ENCODE measurements at places on chromosomes 5 and 9.

DNA sequence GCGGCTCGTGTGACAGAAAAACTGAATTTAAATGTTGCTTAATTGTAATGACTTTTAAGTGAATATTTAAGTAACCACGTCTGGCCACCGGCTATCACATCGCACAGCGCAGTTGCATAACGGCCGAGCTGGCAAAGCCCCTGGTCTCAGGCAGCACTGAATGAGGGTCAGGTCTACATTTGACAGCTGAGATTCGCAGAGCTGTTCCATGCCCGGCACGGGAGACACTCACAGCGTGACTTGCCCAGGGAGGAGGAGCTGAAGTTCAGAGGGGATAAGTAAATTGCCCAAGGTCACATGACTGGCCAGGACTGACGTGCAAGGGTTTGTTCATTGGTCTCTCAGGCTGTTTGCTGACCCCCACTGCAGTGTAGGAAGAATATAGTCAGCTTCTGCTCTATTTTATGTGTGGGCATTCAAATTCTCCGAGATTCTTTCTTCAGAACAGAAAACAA lies 17.4 kb upstream of the COL5A1 start:
- DNase-seq = no peak

- DNase-seq = no peak
These were observed 2.7 kb downstream of the SLC34A3 start for GRCh38 chr9:137233143-137233980.

GRCh38 chr9:126366366-126367011 lies 39.9 kb downstream of the MVB12B start:
- DNase-seq = no peak

GRCh38 chr9:79664375-79664831 lies 92.6 kb downstream of the TLE4 start:
- DNase-seq = no peak

DNA sequence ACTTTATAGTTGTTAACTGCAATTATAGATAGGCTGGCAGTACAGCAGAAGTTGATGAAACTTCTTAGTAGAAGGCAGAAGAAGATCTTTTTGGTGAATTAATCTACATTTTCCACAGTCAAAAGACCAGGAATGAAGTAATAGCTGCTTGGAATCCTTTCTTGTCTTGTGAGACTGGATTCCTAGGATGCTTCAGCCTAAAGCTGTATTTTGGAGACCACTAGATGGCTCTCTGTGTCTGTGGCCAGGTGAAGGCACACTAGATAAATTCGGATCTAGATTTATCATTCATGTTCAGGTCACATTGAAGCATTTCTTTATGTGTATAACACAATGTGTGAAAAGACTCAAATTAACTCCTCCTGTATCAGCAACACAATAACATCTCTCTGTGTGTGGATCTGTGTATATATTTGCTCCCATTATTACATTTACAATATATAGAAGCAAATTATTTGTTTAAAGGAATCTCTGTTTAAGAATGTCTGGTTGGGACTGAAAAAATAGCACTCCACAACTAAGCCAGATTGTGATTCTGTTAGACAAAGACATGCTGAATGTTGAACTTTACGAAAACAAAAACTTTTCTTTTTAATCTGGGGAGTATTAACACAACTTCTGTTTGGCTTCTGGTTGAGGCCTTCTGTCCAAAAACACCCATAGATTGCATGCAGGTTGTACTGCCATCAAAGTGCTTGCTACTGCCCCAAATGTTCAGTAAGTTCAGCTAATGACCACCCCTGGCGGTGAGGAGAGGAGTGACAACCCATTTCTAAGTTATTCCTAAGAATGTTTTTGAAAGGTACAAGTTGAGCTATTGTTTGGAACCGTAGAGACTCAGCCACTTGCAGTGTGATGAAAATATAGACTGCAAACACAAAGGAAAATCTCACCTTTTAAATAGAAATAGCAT lies 10.6 kb downstream of the GRIN3A start:
- DNase-seq = no peak

GRCh38 chr5:43636076-43636475 lies 33.1 kb downstream of the NNT start:
- no peak for DNase-seq

DNA sequence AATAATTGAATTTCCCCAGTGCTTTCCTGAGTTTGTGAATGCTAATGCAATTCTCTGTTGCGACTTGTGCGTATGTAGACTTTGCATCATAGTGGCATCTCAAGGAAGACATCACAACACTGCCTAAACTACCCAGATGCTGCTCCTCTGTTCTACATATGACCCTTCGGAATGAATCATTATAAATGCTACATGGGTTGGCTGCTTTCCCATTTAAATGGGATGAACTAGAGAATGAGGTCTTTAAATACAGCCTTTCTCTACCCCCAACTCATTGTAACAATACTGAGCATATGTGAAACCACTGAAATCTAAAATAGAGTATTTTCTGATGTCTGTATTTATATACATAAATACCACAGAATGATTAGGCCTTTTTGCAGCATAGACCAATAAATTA lies 136.6 kb upstream of the ICE1 start:
- no peak for DNase-seq

DNA sequence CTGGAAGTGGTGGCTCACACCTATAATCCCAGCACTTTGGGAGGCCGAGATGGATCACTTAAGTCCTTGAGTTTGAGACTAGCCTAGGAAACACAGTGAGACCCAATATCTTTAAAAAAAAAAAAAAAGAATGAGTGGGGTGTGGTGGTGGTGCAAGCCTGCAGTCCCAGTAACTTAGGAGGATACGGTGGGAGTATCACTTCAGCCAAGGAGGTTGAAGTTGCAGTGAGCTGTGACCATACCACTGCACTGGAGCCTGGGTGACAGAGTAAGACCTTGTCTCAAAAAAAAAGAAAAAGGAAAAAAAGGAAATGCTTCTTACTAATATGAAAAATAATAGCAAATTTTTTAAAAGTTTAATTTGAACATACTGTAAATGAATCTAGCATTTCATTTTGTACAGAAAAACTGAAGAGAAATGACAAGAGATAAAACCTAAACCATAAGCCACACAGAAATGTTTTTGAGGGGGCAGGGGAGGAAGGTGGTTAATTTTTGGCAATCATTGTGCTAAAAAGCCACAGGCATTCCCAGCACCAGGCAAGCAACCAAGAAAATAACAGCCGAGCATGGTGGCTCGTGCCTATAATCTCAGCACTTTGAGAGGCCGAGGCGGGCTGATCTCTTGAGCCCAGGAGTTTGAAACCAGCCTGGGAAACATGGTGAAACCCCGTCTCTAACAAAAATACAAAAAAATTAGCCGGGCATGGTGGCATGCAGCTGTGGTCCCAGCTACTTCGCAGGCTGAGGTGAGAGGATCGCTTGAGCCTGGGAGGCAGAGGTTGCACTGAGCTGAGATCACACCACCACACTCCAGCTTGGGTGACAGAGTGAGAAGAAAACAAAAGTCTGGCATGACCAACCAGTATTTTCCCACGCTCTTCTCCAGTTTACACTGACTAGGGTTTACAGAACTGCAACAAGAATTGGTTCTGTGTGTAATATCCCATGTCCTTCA lies 114.5 kb upstream of the NR5A1 start:
- no peak for DNase-seq

GRCh38 chr9:107685901-107686300 lies 196.3 kb upstream of the KLF4 start:
- no peak for DNase-seq

- no peak for DNase-seq
These were observed 5.8 kb downstream of the NOXA1 start for GRCh38 chr9:137428841-137429545.

DNA sequence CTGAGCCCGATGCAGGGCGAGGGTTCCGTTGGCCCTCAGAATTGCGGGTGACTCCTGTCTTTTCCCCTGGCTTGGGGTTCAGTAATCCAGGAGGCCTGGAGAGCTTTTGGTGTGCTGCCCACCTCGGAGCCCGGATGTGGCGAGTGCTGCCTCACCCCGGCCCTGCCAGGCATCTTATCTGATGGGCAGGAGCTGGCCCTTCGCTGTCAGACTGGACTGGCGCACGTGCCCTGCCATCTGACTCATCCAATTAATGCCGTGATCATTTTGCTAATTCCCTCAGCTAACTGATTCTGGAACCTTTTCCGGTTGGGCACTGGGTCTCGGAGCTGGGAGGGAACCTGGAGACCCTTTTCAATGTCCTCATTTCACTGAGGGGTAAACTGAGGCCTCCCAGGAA lies 34.6 kb downstream of the RXRA start:
- DNase-seq = peak; percentile 76

DNA sequence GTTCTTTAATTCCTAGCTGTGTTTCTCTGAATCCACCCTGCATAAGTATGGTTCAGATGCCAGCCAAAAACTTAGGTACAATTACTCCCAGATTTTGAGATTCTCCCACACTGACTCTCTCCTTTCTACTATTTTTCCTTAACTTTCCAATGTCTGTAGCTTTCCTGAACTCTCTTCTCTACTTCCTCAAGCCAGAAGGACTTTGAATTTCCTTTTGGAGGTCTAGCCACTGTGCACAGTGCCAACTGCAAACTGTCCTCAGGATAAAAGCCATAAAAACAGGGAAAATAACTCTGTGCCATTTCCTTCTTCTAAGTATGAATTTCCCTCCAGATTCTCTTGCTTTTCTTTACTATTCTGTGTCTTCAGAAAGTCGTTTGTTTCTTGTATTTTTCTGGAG lies 157.2 kb downstream of the AP3B1 start:
- DNase-seq = no peak

DNA sequence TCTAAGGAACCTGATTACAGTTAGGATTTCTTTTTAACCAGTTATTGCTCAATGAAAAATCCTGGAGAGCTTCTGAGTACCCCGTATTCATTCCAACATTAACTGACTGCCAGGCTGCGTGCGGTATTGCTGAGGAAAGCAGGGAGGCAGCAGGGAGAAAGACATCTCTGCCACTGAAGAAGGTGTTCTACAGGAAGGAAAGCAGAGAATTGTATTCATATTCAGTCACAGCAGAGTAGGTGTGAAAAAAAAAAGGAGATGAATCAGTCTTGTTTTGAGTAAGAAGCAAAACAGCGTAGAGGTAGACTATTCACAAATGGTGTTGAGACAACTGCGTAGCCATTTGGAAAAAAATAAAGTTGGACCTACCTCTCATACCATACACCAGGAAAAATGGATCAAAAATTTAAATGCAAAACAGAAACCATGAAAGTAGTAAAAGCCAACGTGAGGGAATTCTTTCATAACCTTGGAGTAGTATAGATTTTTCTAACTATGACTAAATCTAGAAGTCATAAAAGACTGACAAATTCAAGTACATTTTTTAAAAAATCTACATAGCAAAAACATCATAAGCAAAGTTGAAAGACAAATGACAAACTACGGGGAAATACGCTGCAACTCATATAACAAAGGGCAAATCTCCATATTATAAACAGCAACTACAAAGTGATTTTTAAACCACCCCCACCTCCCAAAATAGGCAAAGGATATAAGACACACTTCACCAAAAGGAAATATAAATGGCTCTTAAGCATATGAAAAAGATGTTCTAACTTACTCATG lies 9.9 kb upstream of the NR4A3 start:
- no peak for DNase-seq

- no peak for DNase-seq
These were observed 40.2 kb upstream of the PTPN3 start for GRCh38 chr9:109538346-109538745.

DNA sequence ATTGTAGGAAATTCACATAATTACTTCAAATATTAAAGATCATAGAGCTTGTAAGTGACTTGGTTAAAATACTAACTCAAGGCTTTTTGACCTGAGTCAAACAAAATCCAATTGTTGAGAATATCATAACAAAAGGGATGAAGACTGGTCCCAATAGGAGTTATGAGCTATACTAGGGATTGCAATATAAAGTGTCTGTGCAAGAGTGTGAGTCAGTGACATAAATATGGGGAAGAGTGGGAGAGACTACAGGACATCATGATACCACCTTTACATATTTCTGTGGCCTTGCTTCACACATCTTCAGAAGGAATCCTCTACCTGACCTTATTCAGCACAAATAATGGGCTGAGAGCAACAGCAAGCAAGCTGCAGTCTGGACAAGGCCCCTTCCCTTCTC lies 180.9 kb upstream of the SLC24A2 start:
- DNase-seq = no peak

GRCh38 chr9:136961279-136962065 lies 9.4 kb downstream of the LCN12 start:
- DNase-seq = no peak

GRCh38 chr9:128882677-128883603 lies 1.0 kb downstream of the LRRC8A start:
- no peak for DNase-seq

GRCh38 chr5:95777441-95777840 lies 45.1 kb downstream of the GLRX start:
- DNase-seq = no peak

DNA sequence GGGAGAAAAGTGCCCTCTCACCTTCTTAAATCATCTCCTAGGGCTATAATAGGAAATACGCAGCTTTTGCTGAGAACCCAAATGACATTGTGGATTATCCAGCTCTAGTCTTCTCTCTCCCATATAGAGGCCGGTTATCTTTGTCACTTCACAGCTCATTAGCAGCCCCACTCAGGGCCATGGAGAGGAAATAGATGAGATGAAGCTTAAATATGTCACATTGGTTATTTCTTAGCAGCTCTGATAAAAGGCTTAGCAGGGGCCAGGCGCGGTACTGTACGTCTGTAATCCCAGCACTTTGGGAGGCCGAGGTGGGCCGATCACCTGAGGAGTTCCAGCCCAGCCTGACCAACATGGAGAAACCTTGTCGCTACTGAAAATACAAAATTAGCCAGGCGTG lies 90.0 kb downstream of the GHR start:
- no peak for DNase-seq

GRCh38 chr5:96579711-96580110 lies 82.5 kb upstream of the CAST start:
- no peak for DNase-seq

- DNase-seq = peak; percentile 36
These were observed 4.6 kb upstream of the UGCG start for GRCh38 chr9:111891910-111892499.

GRCh38 chr9:127865645-127866464 lies 11.4 kb upstream of the ENG start:
- DNase-seq = no peak

DNA sequence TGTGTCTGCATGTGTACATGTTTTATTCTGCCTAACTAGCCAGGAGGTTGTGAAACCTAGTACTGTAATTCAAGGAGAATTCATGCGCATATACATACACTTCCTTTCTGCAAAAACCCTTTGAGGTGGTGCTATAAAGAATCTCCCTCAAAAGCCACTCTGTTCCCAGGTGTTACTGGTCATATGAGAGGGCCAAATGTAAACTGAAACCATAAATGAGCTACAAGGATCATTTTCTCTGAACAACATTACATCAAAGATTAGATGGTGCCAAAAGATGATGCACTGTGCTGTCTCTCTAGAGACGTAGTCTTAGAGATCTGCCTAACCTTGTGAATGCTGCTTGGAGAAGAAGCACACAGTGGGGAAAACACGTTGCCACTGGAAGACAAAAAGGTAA lies 15.7 kb downstream of the NREP start:
- no peak for DNase-seq

DNA sequence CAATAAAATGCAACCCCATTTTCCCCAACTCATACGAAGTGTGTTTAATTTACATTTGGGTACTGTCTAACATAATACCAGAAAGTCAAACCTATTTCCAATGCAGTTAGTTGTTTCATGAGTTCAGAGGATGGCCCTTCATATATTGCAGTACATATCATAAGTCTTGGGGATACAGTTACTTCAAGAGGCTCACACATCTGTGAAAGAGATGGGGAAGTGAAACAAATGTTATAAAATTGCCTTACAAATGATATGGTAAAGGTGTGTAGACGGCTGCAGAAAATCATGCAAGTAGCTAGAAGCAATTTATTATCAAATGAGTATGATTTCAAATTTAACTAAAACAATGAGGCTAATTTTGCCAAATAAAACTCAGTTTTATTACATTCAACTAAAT lies 219.0 kb upstream of the CDH12 start:
- no peak for DNase-seq
